ENCODE measurements at places on chromosomes 7 and 10.

- DNase-seq: no peak
These were observed 239.3 kb downstream of the THSD7A start for GRCh38 chr7:11592699-11593098.

DNA sequence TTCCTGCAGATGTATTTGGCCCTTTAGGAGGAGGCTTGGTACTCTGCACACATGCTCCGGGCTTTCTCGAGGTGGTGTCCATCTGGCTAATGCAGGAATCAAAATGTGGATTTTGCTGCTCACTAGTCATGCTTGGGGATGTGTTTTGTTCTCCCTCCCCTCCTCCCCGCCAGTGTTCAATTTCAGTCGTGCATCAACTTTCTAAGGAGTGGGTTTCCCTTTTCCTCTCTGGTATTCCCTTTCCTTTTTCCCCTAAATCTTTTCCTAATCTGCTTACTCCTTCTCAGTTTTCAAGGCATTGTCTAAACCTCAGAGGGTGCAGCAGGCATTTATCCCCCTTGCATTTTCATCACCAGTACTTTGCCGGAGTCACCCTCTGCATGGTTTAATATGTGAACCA is 201.8 kb downstream of the CCDC3 start:
- no peak for DNase-seq

- DNase-seq: no peak
These were observed 193.7 kb upstream of the SVIL start for GRCh38 chr10:29828440-29828894.

GRCh38 chr10:6671976-6672375 is 91.9 kb upstream of the PRKCQ start:
- DNase-seq: no peak

GRCh38 chr10:103695584-103696005 is 159.8 kb downstream of the SH3PXD2A start:
- no peak for DNase-seq

DNA sequence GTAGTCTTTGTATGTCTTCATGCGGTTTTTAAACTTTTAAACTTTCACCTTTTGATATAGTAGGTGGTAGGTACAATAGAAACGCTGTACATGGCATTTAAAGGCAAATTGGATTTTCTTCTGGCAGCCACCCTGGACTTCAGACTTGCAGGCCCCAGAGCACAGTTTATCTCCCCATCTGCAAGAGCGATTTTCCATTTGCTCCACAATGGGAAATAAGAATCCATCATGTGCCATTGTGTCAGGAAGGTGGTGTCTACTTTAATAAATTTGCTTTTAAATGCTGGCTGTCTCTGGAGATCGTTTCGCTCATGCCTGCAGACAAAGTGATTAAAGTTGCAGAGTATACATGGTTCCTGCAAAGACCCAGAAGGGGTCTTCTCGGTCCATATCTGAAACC is 38.9 kb downstream of the UNC5B start:
- DNase-seq: no peak

DNA sequence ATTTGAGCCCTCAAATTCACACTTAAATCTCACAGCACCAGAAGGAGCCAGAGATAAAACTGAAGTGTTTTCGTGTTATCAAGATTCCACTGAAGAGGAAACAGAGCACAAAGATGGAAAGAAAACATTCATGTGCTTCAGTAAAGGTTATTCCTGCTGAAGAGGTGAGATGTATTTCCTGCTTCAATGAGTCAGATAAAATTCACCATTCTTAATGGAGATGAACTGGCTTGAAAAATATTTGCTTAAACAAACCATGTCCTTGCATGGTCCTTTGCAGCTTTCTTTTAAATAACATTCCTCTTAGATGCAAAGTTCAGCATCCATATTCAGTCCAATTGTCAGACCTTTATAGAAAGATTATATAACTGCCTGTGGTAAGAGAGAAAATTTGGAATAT is 294.2 kb downstream of the IPMK start:
- no peak for DNase-seq

GRCh38 chr10:969473-970150 is 18.6 kb upstream of the GTPBP4 start:
- no peak for DNase-seq

- DNase-seq: no peak
These were observed 43.4 kb downstream of the MYOF start for GRCh38 chr10:93438613-93439253.

DNA sequence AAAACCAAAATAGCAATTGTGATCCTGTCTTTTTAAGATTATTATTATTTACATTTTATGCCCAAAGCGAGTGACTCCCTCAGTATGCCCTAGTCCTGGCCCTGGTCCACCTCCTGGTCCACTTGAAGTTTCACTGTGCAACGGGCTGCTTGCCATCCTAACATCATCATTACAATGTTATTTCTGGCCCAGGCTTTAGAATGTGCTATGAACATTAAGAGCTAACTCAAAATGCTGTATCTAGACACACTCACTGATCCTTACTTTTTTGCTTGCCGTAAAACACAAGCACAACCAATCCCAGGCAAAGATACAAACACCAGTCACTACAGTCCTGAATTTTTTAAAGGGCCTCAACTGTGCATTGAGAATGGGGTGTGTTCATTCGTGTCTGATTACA is 38.4 kb downstream of the RHOBTB1 start:
- DNase-seq: no peak

GRCh38 chr7:138477581-138477980 is 17.5 kb downstream of the TRIM24 start:
- no peak for DNase-seq

GRCh38 chr7:101952355-101953247 is 135.2 kb downstream of the CUX1 start:
- no peak for DNase-seq

DNA sequence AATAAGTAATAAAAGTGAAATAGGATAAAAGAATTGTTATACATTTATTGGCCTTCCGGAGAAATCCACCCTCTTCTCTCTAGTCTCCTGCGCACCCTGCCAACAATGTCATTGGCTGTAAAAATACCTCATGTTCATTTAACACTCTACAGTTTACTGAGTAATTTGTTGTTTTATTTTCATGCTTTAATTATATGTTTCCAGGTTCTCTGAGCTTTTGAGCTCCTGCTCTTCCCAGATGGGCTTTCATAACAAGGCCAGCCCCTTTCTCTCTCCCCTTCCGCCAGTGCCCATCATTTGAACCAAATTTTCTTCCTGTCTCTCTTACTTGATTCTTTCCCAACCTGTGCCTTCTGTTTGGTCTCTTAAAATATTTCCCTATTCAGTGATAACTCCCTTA is 144.6 kb upstream of the PRSS1 start:
- no peak for DNase-seq

DNA sequence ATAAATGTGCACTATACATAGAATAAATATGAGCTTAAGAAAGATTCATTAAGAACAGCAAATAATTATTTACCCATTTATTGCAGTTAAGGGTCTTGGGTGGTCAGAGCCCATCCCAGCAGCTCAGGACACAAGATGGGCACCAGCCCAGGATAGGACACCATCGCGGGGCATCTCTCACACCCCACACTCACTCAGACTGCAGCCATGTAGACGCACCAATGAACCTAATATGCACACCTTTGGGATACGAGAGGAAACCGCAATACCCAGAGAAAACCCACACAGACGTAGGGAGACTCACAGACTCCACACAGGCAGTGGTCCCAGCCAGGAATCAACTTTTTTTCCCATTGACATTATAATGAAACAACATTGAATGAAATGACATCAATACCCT is 36.0 kb downstream of the CARD11 start:
- DNase-seq: no peak

- peak; percentile 55 for DNase-seq
These were observed 143.1 kb upstream of the STK17A start for GRCh38 chr7:43439631-43440401.

DNA sequence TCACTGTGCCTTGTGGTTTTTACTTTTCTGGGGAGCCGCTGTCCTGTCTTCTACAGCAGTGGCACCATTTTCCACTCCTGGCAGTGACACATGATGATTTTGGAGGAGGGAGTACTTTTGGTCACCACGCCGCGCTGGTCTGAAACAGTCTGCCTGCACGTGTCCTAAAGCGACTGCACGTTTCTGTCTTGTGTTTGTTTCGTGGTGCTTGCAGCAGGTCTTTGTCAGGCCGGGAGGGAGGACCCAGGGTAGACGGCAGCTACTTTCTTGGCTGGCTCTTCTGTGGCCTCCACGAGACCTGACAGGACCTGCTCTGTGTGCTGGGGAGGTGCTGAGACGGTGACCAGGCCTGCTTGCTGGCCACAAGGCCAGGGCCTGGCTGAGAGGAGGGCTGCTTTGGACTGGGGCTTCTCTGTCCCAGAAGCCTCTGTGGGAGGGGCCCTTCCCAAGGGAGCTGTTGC is 82.0 kb downstream of the GLRX3 start:
- no peak for DNase-seq

- DNase-seq: no peak
These were observed 74.7 kb upstream of the INSIG1 start for GRCh38 chr7:155223021-155223420.

- DNase-seq: peak; percentile 72
These were observed 158.8 kb downstream of the SH3PXD2A start for GRCh38 chr10:103696411-103697145.

DNA sequence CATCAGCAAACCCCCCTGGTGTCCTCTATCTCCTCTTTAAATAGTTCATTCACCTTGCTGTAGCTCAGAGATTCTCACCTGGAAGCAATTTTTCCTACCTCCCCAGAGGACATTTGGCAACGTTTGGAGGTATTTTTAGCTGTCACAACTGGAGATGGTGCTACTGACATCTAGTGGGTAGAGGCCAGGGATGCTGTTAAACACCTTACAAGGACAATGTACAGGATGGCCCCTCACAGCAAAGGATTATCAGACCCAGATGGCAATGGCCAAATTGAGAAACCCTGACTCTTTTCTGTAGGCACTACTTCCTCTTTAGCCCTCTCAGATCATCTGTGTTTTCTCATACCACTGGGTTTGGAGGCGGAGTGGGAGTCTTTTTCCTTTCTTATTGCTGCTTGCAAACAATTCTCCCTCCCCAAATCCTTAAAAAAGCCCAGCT is 13.2 kb upstream of the TRA2A start:
- DNase-seq: no peak

DNA sequence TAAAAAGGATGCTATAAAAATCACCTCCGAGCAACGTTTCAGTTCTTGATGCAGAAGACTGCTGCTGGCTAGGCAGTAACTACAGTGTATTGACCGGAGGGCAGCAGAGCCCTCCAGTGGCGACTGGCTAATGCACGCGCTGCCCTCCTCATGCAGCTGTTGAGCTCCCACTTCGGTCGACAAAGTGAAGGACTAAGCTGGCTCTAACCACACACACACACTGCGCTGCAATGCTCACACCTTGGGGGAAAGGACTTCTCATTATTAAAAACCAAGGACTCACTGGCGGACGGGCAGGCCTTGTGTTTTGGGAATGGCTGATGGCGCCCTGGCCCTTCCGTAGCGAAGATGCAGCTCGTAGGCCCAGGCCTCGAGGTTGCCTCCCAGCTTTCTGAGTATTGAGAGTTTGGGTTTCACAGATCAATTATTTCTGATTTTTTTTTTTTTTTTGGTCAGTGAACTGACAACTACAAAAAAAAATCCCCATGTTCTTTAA is 120.9 kb upstream of the DIP2C start:
- DNase-seq: no peak

GRCh38 chr7:90424720-90425119 is 21.5 kb downstream of the CLDN12 start:
- DNase-seq: no peak

GRCh38 chr7:75963381-75963995 is 30.9 kb downstream of the TMEM120A start:
- DNase-seq: no peak

GRCh38 chr10:26290236-26290635 is 73.7 kb downstream of the GAD2 start:
- DNase-seq: no peak

DNA sequence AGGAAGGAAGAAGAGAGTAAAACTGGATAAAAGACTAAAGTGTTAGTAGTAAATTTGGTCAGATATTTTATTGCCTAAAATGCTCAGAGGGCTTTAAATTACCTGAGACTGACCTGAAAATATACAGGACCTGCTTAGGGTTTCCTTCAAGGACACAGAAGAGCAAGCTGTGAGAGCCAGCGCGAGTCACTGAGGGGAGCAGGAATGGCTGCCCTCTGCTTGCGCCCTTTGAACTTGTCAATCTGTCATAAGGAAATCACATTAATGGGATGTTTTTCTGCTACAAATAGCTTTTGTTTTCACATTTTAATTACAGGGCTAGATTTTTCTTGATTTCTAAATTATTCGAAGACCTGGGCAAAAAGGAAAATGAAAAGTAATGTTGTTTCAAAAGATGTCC is 26.9 kb downstream of the DNAJB9 start:
- DNase-seq: no peak

DNA sequence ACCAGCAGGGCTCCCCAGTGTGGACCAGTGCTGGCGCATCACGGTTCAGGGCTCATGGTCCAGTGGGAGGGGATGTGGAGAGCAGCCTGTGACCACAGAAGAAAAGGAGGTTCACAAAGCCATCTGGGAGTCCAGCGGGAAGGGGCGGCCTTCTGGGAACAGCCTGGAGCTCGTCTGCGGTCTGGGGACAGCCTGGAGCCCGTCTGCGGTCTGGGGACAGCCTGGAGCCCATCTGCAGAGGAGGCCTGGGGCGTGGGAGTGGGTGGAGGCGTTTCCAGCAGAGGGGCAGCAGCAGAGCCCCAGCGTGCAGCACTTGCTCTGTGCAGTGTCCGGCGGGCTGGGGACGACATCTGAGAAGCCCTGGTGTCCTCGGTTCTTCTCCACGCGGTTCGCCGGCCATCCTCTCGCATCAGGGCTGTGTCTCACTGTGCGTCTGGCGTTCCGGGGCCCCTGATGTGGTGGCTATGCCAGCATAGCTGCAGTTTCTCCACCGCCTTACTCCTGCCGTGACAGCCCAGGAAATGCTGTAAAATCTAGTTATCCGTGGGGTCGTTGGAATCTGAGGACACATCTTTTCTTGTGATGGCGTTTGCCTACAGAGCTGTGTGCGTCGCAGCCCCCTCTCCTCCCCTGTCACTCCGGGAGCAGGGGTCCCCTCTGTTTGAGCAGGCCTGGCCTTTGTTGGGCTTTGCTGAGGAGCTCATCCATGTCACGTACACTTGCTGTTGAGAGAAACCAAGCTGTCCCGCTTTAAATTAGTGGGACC is 104.6 kb downstream of the INPP5A start:
- DNase-seq: no peak

DNA sequence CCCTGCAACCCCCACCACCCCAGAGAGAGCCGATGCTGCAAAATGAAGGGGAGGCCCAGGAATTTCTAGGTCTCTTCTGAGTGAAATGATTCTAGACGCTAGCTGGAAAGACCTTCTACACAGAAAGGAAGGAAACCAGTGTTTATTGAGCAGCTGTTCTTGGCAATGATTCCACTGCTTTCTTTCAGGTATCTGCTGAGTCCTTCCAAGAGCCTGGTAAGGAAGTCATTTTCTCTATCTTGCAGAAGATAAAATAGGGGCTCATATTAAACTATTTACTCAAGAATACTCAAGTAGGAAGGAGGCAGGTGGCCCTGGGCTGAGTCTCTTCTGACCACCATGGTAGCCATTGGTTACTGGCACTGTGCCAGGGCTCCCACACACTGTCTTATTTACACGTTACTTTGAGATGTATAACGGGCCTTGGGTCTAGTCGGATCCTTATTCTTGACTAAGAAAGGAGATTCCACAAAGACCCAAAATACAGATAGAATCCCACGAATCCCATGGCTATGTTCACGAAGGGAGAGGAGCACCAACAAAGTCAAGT is 112.1 kb downstream of the GALNT11 start:
- no peak for DNase-seq

GRCh38 chr10:99612167-99612831 is 7.9 kb downstream of the SLC25A28 start:
- no peak for DNase-seq

Data from activated naive CD4-positive, alpha-beta T cell treated with anti-CD3 and anti-CD28 coated beads, Interleukin-2, amount 50 U/mL, for 16 hours (primary cell).